Neural crest cell (in vitro differentiated cells): ENCODE measurements at places on chromosomes 11 and 22.

GRCh38 chr11:35994421-35994820 is 50.6 kb downstream of the LDLRAD3 start:
- no peak for DNase-seq

DNA sequence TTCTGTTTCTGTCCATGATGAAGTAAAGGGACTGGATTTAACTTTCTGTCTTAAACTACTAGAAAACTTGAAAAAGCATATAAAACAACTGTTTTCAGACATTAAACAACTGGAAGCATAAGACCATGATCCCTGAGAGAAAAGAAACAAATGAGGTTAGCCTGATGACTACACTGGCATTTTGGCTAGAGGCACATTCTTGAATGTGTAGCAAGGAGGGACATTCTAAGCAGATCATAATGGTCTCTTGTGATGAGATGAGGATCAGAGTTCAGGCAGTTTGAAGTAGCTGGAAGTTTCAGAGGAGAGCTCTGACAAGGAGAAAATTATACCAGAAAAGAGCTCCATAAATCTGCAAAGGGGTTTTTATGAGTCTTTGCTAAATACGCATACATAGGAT is 75.4 kb downstream of the AASDHPPT start:
- no peak for DNase-seq

GRCh38 chr11:19059833-19060232 is 684 bp downstream of the MRGPRX2 start:
- no peak for DNase-seq

- no peak for DNase-seq
Measured at GRCh38 chr22:29797351-29797750, 30.2 kb downstream of the UQCR10 start.

- DNase-seq, result peak; percentile 69
Measured at GRCh38 chr11:6926208-6927029, at the start of gene ZNF215. ZNF215 (plus strand) TSS chr11:6926426; CDS start chr11:6932273, 5,847 bp downstream.

DNA sequence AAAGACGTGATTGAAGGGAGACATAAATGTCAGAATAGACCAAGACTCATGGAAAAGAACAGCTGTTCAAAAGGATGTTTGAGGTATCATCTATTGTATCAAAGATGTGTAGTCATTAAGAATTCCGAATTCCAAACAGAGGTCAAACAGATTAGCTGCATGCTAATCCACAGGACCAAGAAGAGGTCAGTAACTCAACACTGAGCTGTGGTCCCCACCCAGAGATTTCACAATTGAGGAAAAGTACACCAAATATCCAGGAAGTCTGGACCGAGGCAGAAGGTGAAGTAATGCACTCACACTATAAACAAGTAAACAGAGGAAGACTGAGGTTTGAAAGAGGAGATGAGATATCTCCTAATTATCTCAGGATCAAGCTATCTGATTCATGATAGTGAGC is 29.6 kb upstream of the OR5P2 start:
- no peak for DNase-seq
